ENCODE measurements at places on chromosomes 2 and 18.

DNA sequence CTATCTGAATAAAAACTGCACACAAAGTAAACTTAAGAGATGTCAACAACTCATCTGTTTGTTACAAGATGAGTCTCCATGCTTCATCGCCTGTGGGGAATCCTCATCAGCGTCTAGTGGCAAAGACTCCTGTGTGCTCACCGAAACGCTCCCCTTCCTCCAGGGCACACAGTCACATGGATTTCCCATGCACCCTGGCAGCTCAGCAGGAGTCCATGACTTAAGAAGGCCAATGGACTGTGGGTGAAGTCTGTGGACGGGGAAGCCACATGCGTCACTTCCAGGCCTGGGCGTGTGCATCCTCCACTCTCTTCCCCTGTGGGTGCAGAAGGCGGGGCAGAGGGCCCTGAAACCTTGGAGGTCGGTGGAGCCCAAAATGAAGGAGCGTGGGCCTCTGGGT is 41.1 kb downstream of the ID2 start:
- no peak for DNase-seq

GRCh38 chr2:118127250-118127649 is 39.0 kb downstream of the INSIG2 start:
- DNase-seq = no peak

DNA sequence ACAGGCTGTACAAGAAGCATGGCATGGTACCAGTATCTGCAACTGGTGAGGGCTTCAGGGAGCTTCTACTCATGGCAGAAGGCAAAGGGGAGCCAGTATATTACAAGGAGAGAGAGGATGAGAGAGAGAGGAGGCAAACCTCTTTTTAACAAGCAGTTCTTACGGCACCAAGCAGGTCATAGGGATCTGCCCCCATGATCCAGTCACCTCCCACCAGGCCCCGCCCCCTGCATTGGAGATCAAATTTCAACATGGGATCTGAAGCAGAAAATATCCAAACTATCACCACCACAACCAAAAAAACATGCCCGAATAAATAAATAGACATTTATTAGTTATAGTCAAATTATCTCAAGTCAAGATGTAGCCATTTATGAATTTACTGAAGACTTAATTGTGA is 14.5 kb upstream of the SLC35F5 start:
- DNase-seq = no peak

- DNase-seq = no peak
Observed at GRCh38 chr18:44736664-44737380, 56.1 kb downstream of the SETBP1 start.

- no peak for DNase-seq
Observed at GRCh38 chr2:158719403-158719802, 75.7 kb upstream of the DAPL1 start.

DNA sequence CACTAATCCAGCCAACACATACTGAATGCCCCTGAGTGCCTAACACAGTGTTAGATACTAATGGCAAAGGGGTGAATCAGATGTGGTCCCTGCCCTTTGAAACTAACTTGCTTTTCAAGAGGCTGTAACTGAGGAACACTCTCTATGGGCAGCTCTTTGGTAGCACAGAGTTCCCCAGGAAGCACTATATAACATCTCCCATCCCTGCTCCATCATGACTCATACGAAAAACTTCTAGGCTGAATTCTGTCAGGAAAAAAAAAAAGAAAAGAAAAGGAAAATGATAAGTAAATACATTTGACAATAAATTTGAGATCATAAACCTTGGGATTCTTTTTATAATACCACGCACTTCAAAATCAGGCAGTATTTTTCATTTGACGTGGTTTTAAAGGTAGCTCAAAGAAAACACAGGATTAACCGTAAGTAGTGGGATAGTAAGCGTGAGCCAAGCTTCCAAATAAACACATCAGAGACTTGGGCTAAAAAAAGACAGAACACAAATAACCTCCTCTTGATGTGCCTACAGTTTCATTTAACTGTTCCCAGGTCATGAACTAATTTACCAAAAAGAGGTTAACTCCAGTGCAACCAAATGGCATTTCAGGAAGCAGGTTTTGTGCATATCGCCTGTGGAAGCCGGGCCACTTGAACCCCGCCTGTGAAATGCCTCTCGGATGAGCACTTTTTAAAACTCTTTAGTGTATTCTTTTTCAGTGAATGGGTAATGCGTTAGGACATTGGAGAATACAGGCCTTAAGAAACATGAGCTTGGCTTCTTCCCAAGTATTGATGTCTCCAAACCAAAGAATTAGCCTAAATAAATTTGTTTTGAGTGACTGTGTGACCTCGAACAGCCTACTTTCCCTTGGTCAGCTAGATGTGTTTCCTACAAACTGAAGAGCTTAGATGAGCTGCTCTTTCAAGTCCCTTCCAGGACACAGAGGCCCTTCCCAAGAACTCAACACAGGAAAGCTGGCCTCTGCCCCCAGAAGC is 42.0 kb downstream of the RDH14 start:
- DNase-seq = no peak

- DNase-seq = no peak
Observed at GRCh38 chr2:118638453-118638852, 209.0 kb downstream of the EN1 start.

GRCh38 chr2:43136011-43136799 is 90.2 kb downstream of the ZFP36L2 start:
- DNase-seq = no peak

DNA sequence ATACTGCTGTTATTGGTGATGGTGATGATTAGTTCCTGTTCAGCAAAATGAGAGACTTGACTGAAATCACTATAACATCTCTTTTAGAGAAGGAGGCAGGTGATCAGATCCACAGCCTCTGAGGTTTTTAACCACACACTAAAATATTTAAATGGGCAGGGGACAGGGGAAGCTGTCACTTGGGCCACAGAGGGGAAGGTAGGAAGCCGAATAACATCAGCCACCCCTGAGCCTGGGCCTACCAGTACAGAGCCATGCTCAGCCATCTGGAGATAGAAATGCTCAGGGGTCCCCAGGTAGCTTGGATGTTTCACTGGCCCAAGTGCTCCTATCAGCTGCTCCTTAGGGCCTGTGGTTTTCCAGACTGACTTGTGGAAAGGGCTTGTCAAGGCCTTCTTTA is 122.3 kb downstream of the MRO start:
- DNase-seq = no peak

GRCh38 chr18:76446321-76447257 is 48.5 kb downstream of the ZNF516 start:
- DNase-seq = no peak

- DNase-seq = no peak
Observed at GRCh38 chr18:402129-402528, 98.4 kb downstream of the COLEC12 start.

GRCh38 chr2:203720915-203721672 is 14.7 kb downstream of the CD28 start:
- DNase-seq = no peak

- DNase-seq = no peak
Observed at GRCh38 chr2:225425284-225425683, 25.8 kb downstream of the NYAP2 start.

- no peak for DNase-seq
Observed at GRCh38 chr2:64661741-64662169, 8.0 kb upstream of the SERTAD2 start.

DNA sequence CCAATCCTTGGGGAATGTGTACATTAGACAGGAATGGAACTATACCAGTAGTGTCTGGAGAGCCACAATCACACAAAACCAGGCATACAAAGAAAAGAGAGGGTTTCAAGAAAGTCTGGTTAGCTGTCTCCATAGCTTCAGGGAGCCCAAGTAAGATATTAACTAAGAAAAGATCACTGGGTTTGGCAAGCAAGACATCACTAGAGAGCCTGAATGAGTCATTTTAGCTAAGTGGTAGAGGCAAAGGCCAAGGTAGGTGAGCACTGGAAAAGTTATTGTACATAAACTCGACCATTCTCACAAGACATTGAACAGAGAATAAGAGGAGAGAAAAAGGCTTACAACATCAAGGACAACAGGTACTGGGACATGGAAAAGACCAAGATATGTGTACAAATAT is 143.8 kb upstream of the ARL4C start:
- DNase-seq = no peak

- DNase-seq = no peak
Observed at GRCh38 chr2:240229603-240230235, 89.3 kb upstream of the OTOS start.

DNA sequence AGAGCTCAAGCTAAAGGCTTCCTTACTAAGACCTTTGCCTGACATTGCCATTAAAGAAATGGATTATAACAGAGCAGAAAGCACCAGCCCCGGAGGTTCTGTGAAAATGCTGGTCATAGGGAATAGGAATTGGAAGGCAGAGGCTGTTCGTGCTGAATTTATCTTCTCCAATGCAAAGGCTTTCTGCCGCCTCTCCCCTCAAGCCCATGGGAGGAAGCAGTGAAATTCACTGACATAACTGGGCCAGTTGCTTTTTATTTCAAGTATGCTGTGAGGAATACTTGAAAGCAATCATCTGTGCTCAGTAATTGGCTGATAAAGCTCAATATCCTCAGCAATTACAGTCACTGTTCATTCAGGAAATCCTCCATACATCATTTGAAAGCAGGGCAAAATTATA is 85.4 kb upstream of the LINC00305 start:
- no peak for DNase-seq

GRCh38 chr2:69335311-69335710 is 51.7 kb downstream of the GFPT1 start:
- no peak for DNase-seq

GRCh38 chr2:96847586-96847985 is 3.8 kb upstream of the ANKRD23 start:
- DNase-seq = no peak

GRCh38 chr18:67081482-67082211 is 434.9 kb downstream of the DSEL start:
- DNase-seq = no peak

GRCh38 chr2:173355866-173356508 is 1.3 kb downstream of the CDCA7 start:
- no peak for DNase-seq

- DNase-seq = no peak
Observed at GRCh38 chr2:66696374-66696773, 261.4 kb downstream of the MEIS1 start.

- no peak for DNase-seq
Observed at GRCh38 chr2:172013396-172013795, 13.6 kb downstream of the METAP1D start.

GRCh38 chr2:230742781-230743180 is 30.1 kb downstream of the CAB39 start:
- DNase-seq = no peak

- no peak for DNase-seq
Observed at GRCh38 chr2:214774108-214774507, 35.4 kb downstream of the BARD1 start.

DNA sequence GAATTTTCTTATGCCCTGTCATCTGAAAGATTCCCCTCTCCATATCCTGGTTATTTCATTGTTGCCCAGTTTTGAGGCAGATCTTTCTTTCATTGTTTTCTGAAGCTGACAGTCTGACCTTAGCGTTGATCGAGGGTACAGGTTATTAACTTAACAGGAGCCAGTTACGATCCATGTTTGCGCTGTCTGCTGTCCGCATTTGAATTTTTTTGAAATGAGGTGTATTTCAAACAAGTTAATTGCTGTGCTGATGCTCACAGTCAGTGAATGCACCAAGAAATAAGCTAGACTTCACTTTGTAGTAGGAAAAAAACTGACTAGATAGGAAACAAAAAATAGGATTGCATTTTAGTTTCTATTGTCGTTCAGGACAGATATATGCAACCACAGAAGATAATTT is 34.8 kb upstream of the SPAG16 start:
- DNase-seq = no peak

DNA sequence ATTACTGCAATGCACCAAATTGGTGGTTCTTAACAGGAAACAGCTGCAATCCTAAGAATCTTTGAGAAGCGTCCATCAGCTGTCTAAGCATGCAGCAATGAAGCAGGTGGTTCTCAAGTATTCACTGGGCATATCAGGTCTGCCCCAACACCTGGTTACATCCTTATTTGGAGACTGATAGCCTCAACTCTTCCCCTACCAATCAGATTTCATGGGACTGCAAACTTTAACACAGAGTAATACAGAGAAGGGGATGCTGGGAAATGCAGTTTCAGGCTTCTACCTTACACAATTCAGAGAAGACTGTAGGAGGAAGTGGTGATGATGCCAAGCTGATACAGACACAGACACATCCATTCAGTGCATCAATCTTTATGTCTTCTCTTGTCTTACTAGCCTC is 240.5 kb downstream of the BCL2 start:
- no peak for DNase-seq

- DNase-seq = no peak
Observed at GRCh38 chr2:205637779-205638503, 44.4 kb upstream of the NRP2 start.

DNA sequence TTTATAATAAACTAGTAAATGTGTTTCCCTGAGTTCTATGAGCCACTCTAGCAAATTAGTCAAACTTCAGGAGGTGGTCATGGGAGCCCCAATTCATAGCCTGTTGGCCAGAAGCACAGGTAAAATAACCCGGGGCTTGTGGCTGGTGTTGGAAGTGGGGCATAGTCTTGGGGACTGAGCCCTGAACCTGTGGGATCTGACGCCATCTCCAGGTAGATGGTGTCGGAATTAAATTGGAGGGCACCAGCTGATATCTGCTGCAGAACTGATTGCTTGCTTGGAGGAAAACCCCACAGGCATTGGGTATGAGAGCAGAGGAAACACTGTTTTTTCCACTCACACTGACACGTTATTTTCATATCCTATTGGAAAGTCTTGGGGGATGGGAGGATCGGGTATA is 14.1 kb downstream of the NMS start:
- no peak for DNase-seq

DNA sequence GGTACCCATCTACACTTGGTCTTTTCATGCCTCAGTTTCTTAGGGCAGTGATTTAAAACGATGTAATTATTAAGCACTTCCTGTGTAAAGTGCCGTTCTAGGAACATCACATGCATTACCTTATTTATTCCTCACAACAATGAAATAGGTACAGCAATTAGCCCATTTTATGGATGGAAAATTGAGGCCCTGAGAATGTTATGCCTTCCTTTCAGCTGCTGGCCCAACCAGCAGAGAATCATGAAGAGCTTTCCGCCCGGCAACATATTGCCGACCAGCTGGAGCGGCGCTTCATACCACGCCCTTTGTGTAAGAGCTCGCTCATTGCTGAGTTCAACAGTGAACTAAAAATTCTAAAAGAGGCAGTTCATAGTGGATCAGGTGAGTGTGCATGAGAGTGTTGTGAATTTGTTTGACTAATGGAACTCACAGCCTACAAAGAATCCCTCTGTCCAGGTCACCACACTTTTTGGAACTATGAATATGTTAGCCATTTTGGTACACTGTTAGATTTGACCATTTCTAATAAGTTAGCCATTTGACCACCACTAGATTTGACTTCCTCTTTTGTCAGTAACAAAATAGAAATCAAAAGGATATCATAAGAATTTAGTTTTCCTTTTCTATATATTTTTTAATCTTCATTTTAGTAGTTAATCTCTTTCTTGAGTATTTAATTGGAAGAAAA is 25.6 kb upstream of the RPE start:
- DNase-seq = no peak

GRCh38 chr2:222504719-222505118 is 80.4 kb downstream of the SGPP2 start:
- DNase-seq = no peak

DNA sequence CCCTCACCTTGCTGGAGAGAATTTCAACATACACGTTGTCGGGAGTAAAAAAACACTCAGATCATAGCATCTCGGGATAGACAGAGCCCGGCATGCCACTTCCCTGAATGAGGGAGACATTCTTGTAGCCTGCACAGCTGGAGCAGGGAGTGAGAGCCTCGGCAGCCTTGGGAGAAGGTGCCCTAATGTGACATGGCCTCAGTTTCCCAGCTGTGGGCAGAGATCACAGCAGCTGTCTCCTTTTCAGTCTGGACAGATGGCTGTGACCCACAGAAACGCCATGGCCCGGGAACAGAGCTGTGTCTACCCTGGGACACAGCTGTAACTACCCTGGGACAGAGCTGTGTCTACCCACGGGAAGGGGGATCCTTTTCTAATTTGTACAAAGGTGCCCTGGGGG is 55.9 kb downstream of the HS1BP3 start:
- no peak for DNase-seq
